MM.1S (cell line): ENCODE measurements at places on chromosomes 13 and 19.

DNA sequence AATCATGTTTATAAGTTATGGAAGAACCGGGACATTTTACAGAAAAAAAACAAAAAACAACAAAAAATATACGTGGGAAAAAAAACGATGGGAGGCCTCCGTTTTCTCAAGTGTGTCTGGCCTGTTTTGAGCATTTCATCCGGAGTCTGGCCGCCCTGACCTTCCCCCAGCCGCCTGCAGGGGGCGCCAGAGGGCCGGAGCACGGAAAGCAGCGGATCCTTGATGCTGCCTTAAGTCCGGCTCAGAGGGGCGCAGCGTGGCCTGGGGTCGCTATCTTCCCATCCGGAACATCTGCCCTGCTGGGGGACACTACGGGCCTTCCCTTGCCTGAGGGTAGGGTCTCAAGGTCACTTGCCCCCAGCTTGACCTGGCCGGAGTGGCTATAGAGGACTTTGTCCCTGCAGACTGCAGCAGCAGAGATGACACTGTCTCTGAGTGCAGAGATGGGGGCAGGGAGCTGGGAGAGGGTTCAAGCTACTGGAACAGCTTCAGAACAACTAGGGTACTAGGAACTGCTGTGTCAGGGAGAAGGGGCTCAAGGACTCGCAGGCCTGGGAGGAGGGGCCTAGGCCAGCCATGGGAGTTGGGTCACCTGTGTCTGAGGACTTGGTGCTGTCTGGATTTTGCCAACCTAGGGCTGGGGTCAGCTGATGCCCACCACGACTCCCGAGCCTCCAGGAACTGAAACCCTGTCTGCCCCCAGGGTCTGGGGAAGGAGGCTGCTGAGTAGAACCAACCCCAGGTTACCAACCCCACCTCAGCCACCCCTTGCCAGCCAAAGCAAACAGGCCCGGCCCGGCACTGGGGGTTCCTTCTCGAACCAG lies 1.8 kb upstream of the APOE start:
- peak; percentile 58 for DNase-seq

DNA sequence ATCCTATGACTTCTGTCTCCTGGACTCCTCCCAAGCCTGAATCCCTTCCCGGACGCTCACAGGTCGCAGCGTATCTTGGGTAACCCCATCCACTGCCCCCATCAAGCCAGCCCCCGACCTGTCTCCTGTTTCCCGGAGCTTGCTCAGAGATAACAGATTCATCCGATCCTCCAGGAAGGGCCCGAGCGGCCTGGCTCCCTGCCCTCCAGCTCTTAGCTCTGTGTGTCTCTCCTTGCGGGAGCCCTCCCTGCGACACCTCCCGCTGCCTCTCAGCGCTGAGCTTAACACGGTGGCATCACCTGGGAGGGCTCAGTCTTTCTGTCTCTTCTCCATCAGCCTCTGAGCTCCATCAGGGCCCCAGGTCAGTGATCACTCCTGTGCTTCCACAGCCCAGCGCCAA lies 4.3 kb upstream of the TMEM255B start:
- no peak for DNase-seq

DNA sequence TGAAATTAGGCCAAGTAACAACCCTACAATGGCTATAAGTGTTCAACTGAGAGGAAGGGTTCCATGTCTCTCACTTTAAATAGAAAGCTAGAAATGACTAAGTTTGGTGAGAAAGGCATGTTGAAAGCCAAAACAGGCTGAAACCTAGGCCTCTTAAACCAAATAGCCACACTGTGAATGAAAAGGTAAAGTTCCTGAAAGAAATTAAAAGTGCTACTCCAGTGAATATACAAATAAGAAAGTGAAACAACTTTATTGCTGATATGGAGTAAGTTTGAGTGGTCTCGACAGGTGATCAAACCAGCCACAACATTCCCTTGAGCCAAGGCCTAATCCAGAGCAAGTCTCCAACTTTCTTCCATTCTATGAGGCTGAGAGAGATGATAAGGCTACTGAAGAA lies 209.6 kb downstream of the KLF12 start:
- peak; percentile 46 for DNase-seq

GRCh38 chr19:58217069-58217481 lies 11.6 kb upstream of the ZNF544 start:
- no peak for DNase-seq

- no peak for DNase-seq
Observed at GRCh38 chr19:54804101-54804500, 691 bp downstream of the KIR2DL4 start.

GRCh38 chr19:49953416-49953815 lies 7.6 kb downstream of the SIGLEC11 start:
- no peak for DNase-seq

DNA sequence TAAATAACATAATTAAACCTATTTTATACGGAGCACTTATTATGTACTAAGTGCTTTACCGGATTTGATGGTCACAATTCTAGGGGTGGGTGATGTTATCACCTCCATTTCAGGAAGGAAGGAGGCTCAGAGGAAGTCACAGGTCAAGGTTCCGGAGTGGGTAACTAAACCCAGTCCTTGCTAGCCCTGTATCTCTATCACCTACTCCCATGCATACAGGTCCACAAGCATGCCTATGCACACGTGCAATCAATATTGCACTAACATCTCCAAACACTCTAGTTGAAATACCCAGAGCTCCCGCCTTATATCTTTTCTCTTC lies 17.8 kb upstream of the FOSB start:
- DNase-seq = no peak

GRCh38 chr19:1474011-1474764 lies 4.8 kb downstream of the C19orf25 start:
- no peak for DNase-seq
